Activated CD4-positive, alpha-beta memory T cell treated with anti-CD3 and anti-CD28 coated beads, Interleukin-2, amount 10 ng/mL, durations not matched to agents 7 days and 5 days (primary cell): ENCODE measurements at places on chromosomes 1 and 21.

DNA sequence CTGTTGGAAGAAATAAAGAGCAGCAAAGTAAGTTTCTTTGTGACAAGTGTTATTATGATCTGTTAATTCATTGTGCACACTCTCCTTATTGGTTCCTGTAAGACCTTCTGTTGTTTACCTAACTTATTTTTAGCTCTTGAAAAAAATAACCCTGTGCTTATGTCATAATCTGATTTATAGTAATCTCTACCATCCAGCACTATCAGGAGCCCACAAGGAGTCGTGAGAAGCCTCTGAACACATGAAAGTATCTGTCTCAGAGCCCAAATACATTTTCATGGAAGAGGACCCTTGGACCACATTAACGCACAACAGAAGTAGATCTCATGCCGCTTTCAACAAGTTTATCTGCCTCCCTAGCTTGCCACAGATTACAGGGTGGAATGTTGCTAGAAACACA lies 45.8 kb downstream of the CENPF start:
- peaks cover 4% of the 10 kb centered on the region for H3K4me1 ChIP-seq
- H3K36me3 ChIP-seq, result peaks cover 86% of the 10 kb centered on the region
- no peaks in the 10 kb centered on the region for H3K27me3 ChIP-seq
- H3K4me3 ChIP-seq, result no peak overlapping the region

- no peak overlapping the region for H3K4me3 ChIP-seq
- no peak overlapping the region for H3K27ac ChIP-seq
- H3K36me3 ChIP-seq, result no peaks in the 10 kb centered on the region
- H3K27me3 ChIP-seq, result no peaks in the 10 kb centered on the region
Observed at GRCh38 chr1:2927393-2928360, 93.6 kb upstream of the ACTRT2 start.

GRCh38 chr1:7278045-7278444 lies 492.8 kb downstream of the CAMTA1 start:
- H3K36me3 ChIP-seq, result no peaks in the 10 kb centered on the region
- peaks cover 6% of the 10 kb centered on the region for H3K27me3 ChIP-seq
- no peak overlapping the region for H3K4me3 ChIP-seq
- no peaks in the 10 kb centered on the region for H3K4me1 ChIP-seq
- H3K27ac ChIP-seq, result no peak overlapping the region

GRCh38 chr1:104238991-104239390 lies 489.3 kb downstream of the AMY1C start:
- H3K27ac ChIP-seq, result no peak overlapping the region
- no peak overlapping the region for H3K4me3 ChIP-seq
- H3K36me3 ChIP-seq, result no peaks in the 10 kb centered on the region
- no peaks in the 10 kb centered on the region for H3K4me1 ChIP-seq

GRCh38 chr1:56577406-56578137 lies 1.8 kb downstream of the PLPP3 start:
- H3K27ac ChIP-seq, result no peak overlapping the region
- H3K27me3 ChIP-seq, result peaks cover 45% of the 10 kb centered on the region
- DNase-seq, result no peak
- H3K4me3 ChIP-seq, result no peak overlapping the region
- peaks cover 6% of the 10 kb centered on the region for H3K4me1 ChIP-seq

DNA sequence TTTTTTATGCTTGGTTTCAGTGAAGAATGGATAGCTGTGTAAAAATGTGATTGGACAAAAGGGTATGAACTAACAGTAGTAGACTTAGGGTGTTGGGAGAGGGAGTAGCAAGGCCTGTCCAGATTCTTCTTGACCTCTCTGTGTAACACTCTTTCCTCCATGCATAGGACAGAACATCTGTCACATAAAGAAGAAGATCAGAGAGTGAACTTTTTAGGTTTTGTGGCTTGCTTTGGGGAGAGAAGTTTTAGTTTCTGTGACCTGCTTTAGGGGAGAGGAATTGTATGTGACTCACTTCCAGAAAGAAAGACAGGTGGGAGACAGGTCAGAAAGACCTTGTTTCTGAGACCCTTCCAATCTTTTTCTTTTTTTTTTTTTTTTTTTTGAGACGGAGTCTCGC lies 27.3 kb upstream of the LRRC52 start:
- DNase-seq, result no peak
- H3K27ac ChIP-seq, result no peak overlapping the region
- no peaks in the 10 kb centered on the region for H3K4me1 ChIP-seq
- no peaks in the 10 kb centered on the region for H3K36me3 ChIP-seq
- H3K27me3 ChIP-seq, result peaks cover 15% of the 10 kb centered on the region

DNA sequence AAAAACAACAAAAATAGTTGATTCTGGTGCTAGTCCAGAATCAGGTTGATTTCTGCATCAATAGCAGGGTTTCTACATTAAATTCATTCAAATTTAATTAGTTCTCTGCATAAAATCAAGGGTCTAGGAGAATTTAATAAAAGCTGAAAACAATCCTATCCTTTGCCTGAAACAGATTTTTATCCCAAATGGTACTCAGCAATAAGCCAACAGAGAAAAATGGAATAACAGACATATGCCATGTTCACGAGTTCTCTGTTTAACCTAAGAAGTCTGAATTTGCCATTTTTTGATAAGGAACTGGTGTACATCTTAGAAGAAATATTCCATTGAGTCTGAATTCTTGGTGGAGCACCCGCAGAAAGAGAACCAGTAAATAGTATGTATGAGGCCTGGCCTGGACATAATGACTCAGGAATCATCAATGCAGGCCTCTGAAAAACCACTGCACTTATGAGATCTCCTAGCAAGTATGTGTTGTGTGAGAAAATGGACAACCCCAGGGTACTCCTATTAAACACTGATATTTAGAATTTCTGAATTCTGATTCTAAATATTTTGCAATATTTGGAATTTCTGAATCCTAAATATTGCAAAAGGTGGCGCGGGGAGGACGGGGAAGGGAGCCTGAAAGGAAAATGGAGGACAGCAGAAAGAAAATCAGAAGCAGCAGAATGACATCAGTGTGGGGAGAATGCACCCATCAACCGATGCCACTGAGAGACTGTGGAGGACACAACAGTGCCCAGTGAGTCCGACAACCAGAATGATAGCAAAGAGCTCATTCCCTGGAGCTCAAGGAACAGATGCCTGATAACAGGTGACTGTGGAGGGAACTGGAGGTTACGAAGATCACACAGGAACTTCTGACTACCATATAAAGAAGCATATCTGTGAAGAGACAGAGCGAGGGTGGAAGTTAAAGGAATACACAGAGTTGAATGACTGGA lies 97.6 kb downstream of the APP start:
- no peak for DNase-seq
- H3K4me3 ChIP-seq, result no peak overlapping the region
- no peak overlapping the region for H3K27ac ChIP-seq
- H3K27me3 ChIP-seq, result no peaks in the 10 kb centered on the region
- H3K36me3 ChIP-seq, result no peaks in the 10 kb centered on the region

- peaks cover 29% of the 10 kb centered on the region for H3K36me3 ChIP-seq
- DNase-seq, result no peak
- no peak overlapping the region for H3K4me3 ChIP-seq
- H3K27me3 ChIP-seq, result no peaks in the 10 kb centered on the region
- H3K27ac ChIP-seq, result no peak overlapping the region
Observed at GRCh38 chr1:41514381-41514780, 29.9 kb upstream of the EDN2 start.

DNA sequence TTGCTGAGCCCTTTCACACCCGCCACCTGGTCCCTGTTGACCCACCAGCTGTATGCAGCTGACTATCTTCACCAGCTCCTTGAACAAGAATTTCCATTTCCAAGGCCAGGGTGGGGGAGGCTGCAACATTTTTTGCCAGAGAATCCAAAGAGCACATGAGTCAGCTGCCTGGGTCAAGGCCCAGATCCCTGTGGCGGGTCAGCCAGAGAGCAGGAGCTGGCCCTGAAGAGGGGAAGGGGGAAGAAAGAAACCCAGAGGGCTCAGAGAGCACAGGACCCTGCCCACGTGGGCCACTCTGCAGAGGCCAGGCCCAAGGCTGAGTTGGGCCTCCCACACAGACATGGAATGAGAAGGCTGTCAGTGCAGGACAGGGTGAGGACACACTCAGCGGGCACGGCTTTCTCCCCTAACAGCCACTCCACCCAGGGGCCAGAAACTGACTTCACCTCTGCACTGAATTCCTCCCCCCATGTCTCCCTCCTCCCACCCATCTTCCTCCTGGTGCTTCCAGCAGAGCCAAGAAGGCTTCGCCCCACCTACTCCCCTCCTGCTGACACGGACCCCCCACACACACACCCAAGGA lies 28.9 kb downstream of the S100A6 start:
- peaks cover 17% of the 10 kb centered on the region for H3K4me1 ChIP-seq
- DNase-seq, result no peak
- H3K27me3 ChIP-seq, result no peaks in the 10 kb centered on the region

DNA sequence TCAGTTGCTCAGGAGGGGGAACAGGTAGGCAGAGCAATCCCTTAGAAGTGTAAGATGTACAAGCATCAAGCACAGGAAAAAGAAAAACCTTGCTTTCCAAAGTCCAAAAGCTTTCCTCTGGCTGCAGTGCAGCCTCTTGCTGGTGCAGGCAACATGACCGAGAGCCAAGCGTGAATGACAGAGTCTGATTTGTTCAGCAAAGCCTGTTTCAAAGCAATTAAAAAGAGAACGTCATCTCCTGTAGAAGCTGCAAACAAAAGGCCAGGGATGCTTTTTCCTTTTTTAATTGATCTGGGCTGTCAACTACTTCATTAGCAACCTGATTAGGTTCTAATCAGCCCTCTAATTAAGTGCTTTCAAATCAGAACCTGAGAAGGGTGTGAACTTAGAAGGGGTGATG lies 38.2 kb upstream of the PLA2G2C start:
- H3K4me3 ChIP-seq, result no peak overlapping the region
- no peaks in the 10 kb centered on the region for H3K36me3 ChIP-seq
- no peak for DNase-seq
- H3K4me1 ChIP-seq, result no peaks in the 10 kb centered on the region
- H3K27ac ChIP-seq, result no peak overlapping the region

- no peaks in the 10 kb centered on the region for H3K4me1 ChIP-seq
- no peaks in the 10 kb centered on the region for H3K36me3 ChIP-seq
- no peak for DNase-seq
- H3K27me3 ChIP-seq, result peaks cover 2% of the 10 kb centered on the region
Observed at GRCh38 chr1:57431400-57431799, 7.5 kb upstream of the DAB1 start.

- no peak overlapping the region for H3K27ac ChIP-seq
- peaks cover 16% of the 10 kb centered on the region for H3K27me3 ChIP-seq
- DNase-seq, result no peak
- no peaks in the 10 kb centered on the region for H3K4me1 ChIP-seq
- H3K4me3 ChIP-seq, result no peak overlapping the region
Observed at GRCh38 chr1:202242080-202242419, 48.5 kb downstream of the LGR6 start.

- H3K27me3 ChIP-seq, result peaks cover 15% of the 10 kb centered on the region
- H3K36me3 ChIP-seq, result no peaks in the 10 kb centered on the region
- no peak for DNase-seq
- no peak overlapping the region for H3K27ac ChIP-seq
Observed at GRCh38 chr1:212664409-212665199, 35.0 kb downstream of the BATF3 start.

- H3K27me3 ChIP-seq, result no peaks in the 10 kb centered on the region
- no peak overlapping the region for H3K4me3 ChIP-seq
- peaks cover 49% of the 10 kb centered on the region for H3K4me1 ChIP-seq
- no peak for DNase-seq
- H3K36me3 ChIP-seq, result peaks cover 2% of the 10 kb centered on the region
Observed at GRCh38 chr1:234768569-234769283, 158.7 kb upstream of the IRF2BP2 start.

DNA sequence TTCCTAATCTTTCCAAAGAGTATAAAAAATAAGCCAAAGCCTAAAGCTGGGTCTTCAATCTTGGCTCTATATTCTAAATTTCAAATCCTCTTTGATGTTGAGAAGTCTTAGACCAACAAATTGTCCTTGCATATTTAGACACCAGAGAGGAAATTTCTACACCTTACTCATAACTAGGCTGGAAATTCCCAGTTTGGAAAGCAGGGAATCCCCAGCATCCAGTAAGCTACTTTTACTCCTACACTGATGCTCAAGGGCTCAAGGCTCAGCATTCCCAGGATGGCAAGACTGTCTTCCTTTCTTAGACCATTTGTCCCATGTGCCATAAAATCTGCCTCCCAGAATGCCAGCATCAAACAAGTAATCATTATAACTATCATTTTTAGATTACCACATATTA lies 28.3 kb downstream of the PRDX6 start:
- H3K27ac ChIP-seq, result no peak overlapping the region
- no peaks in the 10 kb centered on the region for H3K4me1 ChIP-seq
- no peaks in the 10 kb centered on the region for H3K27me3 ChIP-seq
- H3K36me3 ChIP-seq, result no peaks in the 10 kb centered on the region

- peak; percentile 36 for DNase-seq
- H3K27me3 ChIP-seq, result peaks cover 20% of the 10 kb centered on the region
- H3K4me1 ChIP-seq, result no peaks in the 10 kb centered on the region
Observed at GRCh38 chr1:204837440-204838084, 33.1 kb upstream of the NFASC start.
